Activated effector memory CD4-positive, alpha-beta T cell treated with anti-CD3 and anti-CD28 coated beads, Interleukin-2, amount 50 U/mL, for 16 hours (primary cell): ENCODE measurements at places on chromosomes 16 and 17.
A peak's percentile ranks its signal among the peaks of the same experiment; 100 is the strongest.

DNA sequence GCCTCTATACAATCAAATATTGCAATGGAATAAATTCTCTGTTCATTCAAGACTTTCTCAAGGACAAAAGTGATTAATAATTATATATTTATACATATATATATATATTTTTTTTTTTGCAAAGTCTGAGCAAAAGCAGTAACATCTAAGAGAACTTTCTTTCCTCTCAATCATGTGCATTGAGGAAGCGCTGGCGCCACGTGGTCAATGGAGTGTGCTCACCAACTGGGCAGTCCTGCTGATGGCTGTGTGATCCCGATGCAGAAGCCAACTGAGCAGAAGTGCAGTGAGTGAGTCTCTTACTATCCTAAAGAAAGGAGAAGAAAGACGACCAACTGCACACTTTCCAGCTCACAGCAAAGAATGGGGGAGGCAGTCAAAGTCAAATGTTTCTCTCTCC is 37.2 kb upstream of the ULK2 start:
- DNase-seq = no peak

DNA sequence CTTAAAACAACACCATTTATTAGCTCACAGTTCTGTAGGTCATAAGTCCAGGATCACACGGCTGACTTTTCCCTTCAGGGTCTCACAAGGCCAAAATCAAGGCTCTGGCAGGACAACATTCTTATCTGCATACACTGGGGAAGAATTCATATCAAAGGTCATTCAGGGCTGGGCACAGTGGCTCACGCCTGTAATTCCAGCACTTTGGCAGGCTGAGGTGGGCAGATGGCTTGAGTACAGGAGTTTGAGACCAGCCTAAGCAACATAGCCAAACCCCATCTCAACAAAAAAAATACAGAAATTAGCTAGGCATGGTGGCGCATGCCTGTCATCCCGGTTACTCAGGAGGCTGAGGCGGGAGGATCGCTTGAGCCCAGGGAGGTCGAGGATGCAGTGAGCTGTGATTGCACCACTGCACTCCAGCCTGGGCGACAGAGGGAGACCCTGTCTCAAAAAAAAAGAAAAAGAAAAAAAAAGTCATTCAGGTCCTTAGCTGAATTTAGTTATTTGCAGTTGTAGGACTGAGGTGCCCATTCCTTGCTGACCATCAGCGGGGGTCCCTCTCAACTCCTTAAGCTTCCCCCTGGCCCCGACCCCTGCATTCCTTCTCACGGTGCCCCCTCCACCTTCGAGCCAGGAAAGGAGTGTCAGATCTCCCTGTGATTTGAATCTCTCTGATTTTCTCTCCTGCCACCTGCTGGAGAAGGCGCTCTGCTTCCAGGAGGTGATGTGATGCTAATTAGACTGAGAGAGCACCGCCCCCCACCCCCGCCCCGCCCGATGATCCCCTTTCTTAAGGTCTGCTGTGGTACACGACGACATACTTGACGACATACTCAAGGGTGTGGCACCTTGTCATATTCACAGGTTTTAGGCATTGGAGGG is 91.8 kb upstream of the CLEC18A start:
- no peak for DNase-seq

GRCh38 chr16:67760206-67760955 is 41.3 kb upstream of the GFOD2 start:
- no peak for DNase-seq

DNA sequence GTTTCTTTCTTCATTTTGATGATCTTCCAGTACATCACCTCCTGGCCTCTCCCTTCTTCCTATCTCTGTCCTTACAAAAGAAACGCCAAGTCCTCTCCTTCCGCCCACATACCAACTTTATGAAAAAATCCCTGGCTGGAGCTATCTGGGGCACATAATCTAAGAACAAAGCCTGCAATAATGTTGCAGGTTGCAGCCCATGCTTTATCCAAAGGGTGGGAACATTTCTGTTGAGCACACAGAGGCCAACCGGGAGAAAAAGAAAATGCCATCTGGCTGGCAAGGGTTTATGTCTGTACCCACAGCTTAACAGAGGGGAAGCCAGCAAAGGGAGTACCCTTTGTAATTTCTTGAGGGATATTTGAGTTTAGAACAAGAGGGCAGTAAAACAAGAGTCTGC is 409.6 kb downstream of the SOX9 start:
- DNase-seq = no peak

DNA sequence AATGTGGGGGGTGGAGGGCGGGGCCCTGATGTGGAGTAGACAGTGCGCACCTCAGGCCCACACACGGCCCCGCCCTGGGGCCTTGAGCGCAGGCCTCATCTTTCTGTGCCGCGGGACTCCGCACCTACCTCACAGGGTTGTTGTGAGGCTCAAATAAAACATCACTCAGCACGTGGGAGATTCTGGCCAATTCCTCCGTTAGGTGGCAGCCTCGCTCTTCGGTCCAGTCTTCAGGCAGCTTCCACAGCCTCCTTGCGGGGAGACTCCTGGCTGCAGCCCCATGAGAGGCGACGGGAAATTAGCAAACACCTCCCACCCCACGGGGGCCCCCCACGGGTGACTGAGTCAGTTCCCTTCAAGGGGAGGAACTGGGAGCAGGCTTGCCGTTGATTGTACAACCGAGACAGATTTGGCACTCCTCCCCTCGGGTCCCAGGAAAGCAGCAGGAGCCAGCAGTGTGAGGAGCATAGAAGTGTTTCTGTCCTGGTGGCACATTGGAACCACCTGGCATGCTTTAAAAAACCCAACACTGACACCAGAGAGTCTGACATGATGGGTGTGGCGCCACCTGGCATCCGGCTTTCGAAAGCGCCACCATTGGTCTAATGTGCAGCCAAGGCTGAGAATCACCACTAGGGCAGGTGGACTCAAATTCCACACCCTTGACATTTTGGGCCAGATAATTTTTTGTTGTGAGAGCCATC is 7.6 kb downstream of the MRM1 start:
- DNase-seq = no peak

DNA sequence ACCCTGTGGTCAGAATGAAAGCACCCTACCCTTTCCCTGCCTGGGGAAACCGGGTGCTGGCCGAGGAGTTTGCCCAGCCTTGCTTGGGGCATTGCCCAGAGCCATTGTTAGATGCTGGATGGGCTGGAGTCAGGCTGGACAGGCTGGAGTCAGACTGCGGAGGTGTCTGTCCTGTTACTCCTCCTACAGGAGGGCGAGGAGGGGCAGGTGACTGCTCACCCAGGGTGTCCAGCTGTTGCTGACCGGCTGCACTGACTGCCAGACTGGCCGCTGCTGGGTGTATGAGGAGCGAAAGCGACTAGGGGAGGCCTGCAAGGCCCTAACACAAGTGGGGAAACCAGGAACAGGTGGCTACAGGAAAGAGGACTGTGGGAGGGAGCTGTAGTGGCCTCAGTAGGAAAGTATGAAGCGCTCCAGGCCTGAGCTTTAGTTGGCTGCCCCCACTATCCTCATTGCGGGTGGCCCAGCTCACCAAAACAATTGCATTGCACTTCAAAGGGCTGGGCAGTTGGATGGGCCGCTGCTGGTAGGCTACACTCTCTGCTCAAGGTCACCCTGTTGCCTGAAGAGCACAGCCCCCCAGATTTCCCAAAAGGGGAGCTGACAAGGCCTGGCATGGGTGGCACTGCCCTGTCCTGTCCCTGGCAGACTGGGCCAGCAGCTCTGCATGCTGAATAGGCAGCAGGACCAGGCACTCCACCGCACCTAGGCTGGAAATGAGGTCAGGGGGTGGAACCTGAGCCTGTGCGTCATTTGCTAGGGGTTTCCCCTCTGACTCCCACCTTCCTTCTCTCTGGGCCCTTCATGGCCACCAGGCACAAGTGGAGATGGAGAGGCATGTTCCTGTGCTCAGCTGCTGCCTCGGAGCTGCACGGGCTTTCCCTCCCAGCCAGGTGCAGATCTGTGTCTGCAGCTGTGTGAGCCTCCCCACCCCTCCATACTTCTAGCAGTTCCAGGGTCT is 18.4 kb downstream of the LDHD start:
- DNase-seq = peak; percentile 91
